ENCODE measurements at places on chromosomes 1 and 21.

DNA sequence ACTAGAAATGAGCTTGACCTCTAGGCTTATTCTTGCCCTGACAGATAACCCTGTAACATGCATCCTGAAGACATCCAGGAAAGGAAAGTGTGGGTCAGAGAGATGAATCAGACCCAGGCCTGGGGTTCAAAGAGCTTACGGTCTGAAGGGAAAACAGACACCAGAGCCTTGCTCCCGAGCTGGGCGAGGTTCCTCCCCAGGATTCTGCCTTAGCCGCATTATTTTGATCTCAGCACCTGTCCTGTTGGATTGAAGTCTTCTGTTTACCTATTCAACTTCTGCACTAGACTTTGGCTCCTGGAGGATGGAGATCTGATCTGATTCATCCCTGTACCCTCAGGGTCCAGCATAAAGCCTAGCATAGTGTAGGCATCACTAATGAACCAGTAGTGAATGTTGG is 1.9 kb downstream of the CYP4B1 start:
- no peak for DNase-seq

DNA sequence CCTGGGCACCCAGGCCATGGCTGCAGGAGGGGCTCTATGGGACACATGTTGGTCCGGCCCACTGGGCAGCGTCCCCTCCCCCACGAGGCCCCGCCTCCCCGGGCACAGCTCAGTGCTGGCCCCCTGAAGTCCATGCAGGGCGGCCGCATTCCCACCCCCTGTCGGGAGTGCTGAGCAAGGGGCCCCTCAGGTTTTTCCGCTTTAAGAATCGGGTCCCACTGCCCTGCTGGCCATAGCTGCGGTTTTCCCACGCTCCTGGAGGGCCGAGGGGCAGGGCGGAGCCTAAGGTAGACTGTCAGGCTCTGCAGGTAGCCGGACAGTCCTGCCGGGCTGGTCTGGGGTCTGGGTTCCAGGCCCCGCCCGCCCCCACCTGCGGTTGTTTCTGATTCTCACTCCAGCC is 43.5 kb upstream of the CCDC27 start:
- DNase-seq: no peak

DNA sequence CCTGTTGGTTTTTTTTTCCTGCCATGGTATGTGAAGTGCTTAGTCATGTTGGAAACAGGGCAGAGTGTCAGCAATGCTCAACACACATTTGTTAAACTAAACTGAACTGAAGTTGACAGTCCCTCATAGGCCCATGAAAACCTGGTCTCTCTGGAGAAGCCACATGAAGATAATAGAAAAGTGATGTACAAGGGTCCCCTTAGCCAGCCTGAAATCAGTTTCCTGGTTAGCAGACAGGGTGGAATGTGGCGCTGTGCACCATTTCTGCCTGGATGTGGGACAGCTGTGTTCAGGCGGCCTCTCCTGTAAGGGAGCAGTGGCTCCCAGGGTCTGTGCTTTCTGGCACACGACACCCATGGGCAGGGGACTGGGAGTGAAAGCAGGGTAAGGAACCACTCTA is 9.9 kb upstream of the CHI3L1 start:
- DNase-seq: no peak

- DNase-seq: no peak
Measured at GRCh38 chr1:4768553-4768952, 114.1 kb downstream of the AJAP1 start.

DNA sequence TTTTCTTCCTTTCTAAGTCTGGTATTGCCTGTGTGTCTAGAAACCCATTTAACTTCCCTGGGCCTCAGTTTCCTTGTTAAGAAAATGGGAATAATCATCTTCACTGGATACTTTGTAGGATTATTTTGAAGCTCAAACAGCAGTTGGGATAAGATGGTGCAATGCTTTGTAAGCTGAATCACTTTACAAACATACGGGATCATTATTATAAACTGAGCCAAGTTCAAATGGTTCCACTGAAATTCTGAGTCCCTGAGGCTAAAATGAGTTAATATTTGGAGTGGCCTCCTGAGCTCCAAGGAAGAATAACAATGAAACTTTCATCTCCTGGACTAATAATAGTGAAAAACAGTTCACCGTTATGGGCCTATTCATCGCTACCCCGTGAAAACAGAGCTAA is 388.0 kb downstream of the PLPP3 start:
- no peak for DNase-seq

Data from thoracic aorta (tissue), 2 donors.